Liver (tissue), 10 donors: ENCODE measurements at places on chromosomes 12 and 14.

- DNase-seq = peak; percentile 87
Measured at GRCh38 chr14:104137297-104138097, 890 bp upstream of the KIF26A start.

- no peak for DNase-seq
Measured at GRCh38 chr12:56192582-56192981, 3.3 kb upstream of the SMARCC2 start.

DNA sequence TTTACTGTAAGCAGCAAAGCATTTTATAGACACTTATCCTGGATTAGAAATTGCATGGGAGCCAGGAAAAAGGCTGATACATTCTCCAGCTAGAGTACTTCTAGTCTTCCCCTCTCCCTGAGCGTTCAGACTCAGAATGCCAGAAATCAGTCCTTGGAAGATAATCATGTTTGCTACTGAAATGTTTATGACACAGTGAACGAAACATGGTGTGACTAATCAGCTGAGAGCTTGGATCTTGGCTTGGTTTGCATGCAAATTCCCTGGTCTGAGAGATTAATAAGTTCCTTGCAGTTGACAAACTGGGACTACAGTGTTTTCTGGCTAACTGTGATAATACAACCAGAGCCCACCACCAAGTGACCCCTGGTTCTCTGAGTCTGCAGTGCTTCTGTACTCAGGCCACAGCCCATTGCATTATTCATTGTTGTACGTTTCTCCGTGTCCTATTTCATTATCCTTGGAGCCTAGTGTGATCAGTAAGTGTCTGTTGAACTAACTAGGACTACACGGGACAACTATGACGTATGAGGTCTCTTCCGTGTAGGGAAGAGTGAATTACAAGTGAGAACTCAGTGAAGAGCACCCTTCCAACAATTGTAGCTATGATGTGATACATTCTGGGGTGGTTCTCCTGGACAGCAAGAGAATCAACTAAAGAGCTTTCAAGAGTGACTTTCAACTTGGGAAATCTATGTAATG is 34.6 kb upstream of the EVL start:
- no peak for DNase-seq

DNA sequence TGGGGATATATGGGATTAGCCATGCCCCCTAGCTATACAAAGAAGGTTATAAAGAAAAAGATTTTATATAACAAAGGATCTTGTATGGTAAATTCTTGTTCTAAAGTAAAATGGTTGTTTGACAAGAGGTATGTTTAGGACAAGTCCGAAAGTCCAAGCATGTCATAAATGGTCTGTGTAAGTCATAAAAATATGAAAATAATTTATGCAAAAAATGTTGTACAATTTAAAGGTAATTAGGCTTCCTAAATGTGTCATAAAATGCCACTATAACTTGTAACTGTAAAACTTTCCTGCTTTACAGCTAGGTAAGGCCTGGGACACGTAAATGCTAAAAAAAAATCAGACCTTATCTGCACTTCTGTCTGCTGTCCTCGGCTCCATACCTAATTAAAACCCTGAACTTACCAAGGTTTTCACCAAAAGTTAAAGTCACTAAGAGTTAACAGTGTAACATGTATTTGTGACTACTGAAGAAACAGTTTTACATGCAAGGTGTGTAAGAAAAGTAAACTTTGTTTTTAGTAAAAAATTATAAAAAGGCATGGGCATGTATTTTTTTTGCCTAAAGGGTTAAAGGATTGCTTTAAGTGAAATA is 110.0 kb upstream of the RESF1 start:
- no peak for DNase-seq
